EH (cell line): ENCODE measurements at places on chromosomes 1 and 21.

- peak; percentile 39 for DNase-seq
Measured at GRCh38 chr1:156691665-156692440, 13.5 kb downstream of the CRABP2 start.

DNA sequence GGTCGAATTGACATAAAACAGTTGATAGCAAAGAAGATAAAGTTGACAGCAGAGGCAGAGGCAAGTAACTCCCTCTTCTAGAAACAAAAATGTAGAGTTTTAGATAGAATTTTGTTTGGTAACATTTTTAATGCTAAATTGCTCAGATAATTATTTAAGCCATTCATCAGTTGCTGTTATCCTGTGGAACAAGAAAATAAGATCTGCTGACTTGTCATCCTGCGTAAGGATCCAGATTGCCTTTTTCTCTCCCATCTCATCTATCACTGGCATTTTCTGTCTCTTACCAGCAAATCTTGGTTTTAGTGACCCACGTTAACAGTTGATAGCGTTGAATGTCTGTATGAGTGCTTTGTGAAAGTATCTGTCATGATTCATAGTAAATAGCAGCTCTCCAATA, 29.8 kb downstream of the SOAT1 start:
- DNase-seq: no peak

GRCh38 chr21:43572446-43572845, 86.8 kb downstream of the HSF2BP start:
- no peak for DNase-seq

DNA sequence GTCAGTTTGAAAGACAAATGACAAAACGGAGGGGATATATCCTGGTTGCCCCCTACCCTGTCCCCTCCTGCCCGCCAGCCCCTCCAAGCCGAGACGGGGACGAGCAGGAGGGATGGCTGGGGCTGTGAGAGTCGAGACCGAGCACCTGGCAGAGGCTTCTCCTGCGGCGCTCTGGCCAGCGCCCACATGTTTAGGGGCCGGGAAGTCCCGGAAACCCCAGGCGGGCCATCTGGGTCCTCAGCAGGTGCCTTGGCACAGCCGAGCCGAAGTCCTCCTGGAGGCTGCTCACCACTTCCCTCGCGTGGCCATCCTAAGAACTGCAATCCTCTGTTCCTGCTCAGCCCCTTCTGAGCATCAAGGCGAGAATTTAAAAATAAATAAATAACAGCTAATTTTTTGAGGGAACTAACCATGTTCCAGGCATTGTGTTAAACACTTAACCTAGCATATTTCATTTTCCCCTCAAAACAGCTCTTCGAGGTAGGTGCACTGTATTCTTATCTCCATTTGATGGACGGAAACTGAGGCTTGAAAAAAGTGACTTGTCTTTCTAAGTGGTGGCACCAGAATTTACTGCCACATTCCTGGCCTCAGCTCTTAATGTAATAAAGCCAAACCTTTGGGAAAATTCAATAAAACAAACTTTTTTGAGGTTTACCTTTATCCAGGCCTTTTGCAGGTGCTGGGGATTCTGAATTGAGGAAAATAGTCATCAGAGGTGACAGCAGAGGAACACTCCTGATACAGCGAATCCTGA, 3.5 kb upstream of the RIMS3 start:
- DNase-seq: peak; percentile 69

GRCh38 chr1:1059494-1060280, 14.4 kb downstream of the RNF223 start:
- DNase-seq: peak; percentile 81

DNA sequence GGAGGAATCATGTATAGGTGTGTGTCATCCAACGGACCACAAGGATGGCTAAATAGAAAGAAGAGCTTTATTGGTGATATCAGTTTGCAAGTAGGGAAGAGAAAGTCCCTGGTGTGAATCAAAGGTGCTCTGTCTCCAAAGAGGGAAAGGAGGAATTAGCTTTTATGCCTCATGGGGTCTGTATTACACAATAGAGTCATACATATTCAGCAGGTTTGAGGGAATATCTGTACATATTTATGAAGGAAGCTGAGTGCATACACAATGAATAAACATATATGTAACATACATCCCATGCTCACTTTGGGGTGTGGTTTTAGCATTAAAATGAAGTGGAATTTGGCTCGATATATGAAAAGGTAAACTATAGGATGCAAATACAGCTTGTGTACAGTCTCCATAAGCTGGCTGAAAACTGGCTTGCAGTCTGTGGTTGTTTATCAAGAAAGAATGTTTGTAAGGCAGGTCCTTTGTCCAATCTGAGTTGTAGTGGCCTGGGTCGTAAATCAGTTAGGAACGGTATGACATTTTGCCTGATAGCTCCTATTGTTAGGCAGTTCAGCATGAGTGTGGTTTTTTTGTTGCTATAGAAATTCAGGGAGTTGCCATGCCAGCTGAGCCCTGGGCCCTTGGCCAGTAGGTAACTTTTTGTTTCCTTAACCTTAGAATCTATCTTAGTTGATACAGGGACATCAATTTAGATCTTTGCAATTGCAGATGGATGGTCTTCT, 198.0 kb upstream of the ZP4 start:
- DNase-seq: no peak

DNA sequence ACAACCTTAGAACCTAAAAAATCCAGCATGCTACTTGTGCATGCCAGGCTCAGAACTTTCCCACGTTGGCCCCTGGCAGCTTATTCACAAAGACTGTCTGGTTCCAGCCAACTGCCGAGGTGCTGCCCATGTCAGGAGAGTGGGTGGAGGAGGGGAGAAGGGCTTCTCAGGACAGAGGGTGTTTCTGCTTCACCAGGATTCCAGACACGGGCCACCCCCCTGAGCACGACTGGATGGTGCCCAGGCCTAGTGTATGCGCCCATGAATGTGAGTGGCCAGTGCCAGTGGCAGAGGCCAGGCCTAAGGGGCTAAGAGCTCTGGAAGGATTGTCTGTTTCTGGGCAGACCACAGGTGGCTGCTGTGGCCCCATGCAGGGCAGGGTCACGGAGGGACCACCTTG, 148.2 kb upstream of the COL6A1 start:
- DNase-seq: no peak

DNA sequence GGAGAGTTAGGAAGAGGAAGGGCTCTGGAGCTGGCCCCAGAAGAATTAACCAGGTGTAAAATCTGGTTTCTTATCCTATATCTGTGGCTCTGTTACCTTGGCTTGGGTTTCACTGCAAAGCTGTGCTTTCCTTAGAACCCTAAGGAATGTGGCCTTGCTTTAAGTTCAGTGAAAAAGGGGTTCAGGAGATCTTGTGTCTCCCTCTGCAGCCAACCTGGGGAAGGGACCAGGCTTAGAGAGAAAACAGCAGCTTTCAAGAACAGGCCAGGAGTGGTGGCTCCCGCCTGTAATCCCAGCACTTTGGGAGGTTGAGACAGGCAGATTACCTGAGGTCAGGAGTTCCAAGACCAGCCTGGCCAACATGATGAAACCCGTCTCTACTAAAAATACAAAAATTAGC, 16.1 kb upstream of the MYCL start:
- no peak for DNase-seq

DNA sequence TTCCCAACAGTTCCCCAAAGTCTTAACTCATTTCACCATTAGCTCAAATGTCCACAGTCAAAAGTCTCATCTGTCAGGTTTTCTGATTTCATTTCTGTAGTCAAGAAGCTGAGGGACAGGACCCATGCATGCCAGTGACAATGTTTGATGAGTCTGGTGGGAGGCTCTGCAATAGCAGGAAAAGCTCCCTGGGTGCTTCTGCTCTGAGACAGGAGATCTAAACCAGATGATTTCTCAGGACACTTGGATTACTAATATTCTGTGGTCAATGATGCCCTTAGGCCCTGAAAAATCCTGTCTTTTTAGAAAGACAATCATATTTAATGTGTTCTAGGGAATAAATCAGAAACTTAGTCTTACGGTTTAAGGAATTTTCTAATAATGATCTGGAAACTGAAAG, 56.4 kb downstream of the PCBP3 start:
- DNase-seq: peak; percentile 20

- DNase-seq: no peak
Measured at GRCh38 chr1:2160451-2161300, 33.9 kb downstream of the FAAP20 start.

GRCh38 chr21:39149882-39150281, 33.4 kb downstream of the PSMG1 start:
- no peak for DNase-seq

- DNase-seq: no peak
Measured at GRCh38 chr1:119374208-119374874, 5.8 kb downstream of the HAO2 start.

DNA sequence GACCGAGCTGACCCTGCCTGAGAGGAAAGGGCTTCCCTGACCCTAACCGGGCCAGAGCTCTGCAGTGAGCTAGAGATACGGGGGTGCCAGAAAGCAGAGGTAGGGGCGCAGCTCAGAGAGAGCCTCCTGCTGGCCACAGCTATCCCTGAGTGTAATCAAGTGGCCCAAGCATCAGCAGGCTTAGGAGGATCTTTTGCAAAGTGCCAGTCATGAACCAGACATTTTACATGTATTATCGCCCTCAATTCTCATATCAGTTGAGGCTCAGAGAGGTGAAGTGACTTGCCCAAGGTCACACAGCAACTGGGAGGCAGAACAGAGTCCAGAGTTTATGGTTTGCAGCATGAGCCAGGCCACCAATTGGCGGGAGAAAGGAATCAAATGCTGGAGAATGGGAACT, 7.0 kb upstream of the ID3 start:
- DNase-seq: peak; percentile 20

DNA sequence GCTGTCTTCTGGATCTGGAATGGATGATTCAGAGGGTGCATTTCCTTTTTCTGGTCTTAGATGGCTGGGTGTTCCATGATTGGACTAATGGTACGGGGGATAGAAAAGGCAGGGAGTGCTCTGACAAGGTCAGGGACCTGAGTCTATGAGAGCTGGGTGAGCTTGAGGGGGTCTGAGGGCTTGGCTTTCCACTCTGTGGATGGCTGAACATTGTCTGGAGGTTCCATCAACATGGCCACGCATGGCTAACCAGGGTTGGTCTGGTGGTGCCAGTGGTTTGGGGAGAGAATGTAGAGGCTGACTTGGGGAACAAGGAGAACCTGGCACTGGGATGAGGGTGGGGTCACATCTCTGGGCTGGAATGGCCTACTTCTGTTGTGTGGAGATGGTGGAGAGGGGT, 41.5 kb upstream of the TSPAN2 start:
- no peak for DNase-seq

- no peak for DNase-seq
Measured at GRCh38 chr1:77984629-77985028, 5.8 kb upstream of the FUBP1 start.

GRCh38 chr1:210025870-210026269, 87.9 kb downstream of the SYT14 start:
- no peak for DNase-seq

GRCh38 chr1:234745276-234745675, 135.3 kb upstream of the IRF2BP2 start:
- DNase-seq: no peak

DNA sequence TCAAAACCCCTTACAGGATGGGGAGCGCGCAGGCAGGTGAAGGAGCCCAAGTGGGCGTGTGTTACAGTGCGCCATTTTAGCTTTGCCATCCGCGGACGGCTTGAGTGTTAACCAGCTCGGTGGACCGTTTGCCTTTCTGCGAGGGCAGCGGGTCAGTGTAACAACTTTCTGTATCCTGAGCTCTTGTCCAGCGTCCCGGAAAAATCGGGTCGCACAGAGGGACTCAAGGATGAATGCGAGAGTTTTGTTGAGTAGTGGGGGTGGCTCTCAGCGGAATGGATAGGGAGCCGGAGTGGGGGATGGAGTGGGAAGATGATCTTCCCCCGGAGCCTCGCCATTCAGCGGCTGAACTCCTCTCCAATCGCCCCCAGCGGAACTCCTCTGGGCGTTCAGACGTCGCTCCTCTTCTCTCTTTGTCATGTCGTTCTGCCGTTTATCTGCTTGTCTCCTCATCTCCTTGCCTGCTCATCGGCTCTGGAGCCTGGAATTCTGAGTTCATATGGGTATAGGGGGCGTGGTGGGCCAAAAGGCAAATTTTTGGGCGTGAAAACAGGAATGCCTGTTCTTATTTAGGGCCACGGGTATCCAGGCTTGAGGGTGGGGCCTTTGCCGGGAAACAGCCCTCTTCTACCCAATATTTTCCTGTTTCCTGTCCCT, 295.4 kb downstream of the CTH start:
- DNase-seq: no peak

- DNase-seq: peak; percentile 94
Measured at GRCh38 chr1:209368864-209369598, 214.5 kb upstream of the CAMK1G start.

DNA sequence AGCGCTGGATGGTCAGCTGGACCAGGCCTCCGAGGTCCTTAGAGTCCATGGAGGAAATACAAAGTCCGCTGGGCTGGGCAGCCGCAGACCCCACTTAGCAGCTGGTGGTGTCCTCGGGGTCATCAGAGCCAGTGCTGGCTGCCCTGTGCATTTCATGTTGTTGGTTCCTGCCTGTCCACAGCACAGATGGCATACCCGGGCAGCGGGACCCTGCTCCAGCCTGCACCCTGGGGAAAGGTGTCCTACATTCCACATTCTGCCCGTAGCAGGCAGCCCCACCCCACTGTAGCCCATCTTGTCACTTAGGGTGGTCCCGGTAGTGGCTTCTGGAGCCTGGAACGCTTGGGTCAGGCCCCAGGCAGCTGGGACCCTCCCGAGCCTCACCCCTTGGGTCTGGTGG, 19.8 kb downstream of the PRKCZ start:
- DNase-seq: no peak

GRCh38 chr1:151799179-151800022, 5.8 kb downstream of the LINGO4 start:
- DNase-seq: peak; percentile 48

DNA sequence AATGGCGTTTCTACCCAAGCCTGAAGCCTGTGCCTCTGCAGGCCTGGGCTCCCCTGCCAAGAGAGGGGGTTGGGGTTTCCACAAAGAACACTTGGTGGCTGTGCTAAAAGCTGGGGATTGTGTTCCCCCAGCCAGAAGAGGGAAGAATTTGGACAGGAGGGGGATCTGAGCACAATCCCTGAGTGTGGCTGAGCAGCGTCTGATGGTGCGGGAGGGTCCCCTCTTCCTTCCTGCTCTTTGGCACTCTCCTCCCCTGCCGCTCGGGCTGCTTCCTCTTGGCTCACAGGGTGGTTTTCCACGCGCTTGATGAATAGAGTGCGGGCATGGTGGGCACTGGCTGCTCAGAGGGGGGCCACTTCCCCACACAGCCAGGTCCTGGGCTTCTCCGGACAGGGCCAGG, 3.7 kb downstream of the GPR37L1 start:
- DNase-seq: no peak

DNA sequence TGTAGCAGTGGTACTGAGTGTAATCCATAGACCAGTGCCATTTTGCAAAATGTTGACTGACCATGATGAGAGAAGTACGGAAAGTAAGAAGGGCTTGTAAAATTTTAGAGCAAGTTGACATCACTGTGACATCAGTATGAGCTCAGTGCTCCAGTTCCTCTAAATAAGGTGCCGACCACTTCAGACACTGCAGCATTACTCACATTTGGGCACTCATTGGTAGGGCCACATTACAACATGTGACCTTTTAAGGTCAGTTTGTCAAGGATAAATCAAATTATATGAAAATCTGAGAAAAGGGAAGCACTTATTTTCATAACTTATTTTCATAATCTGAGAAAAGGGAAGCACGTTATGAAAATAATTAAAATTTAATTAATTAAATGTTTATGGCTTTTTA, 128.0 kb upstream of the ERG start:
- no peak for DNase-seq
